ENCODE measurements at places on chromosomes 1 and 21.

GRCh38 chr1:8477166-8477982 is 159.5 kb downstream of the SLC45A1 start:
- H3K4me3 ChIP-seq: no peak overlapping the region
- DNase-seq: no peak
- no peak overlapping the region for H3K27ac ChIP-seq
- no peaks in the 10 kb centered on the region for H3K4me1 ChIP-seq

GRCh38 chr1:179774566-179774965 is 31.5 kb downstream of the FAM163A start:
- no peak overlapping the region for H3K4me3 ChIP-seq
- H3K4me1 ChIP-seq: no peaks in the 10 kb centered on the region
- no peaks in the 10 kb centered on the region for H3K27me3 ChIP-seq

- H3K36me3 ChIP-seq: no peaks in the 10 kb centered on the region
- peak; percentile 71 for DNase-seq
- H3K27me3 ChIP-seq: no peaks in the 10 kb centered on the region
- H3K27ac ChIP-seq: no peak overlapping the region
Observed at GRCh38 chr1:159798893-159799292, 3.3 kb upstream of the FCRL6 start.

DNA sequence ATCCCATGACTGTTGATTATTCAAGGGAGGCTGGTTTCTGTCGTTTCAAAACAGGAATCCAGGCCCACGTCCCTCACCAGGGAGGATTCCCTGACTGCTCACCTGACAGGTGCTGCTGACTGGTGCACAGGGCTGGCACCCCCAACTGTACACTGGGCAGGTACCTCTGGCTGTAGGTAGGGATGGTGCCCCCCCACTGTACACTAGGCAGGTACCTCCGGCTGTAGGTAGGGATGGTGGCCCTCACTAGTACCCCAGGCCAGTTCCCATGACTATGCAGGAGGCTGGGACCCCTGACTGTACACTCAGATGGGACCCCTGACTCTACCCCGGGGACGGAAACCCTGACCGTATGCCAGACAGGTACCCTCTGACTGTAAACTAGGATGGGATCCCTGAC is 33.6 kb upstream of the PDE9A start:
- H3K27ac ChIP-seq: no peak overlapping the region
- no peak overlapping the region for H3K4me3 ChIP-seq
- H3K27me3 ChIP-seq: no peaks in the 10 kb centered on the region
- DNase-seq: no peak
- peaks cover 11% of the 10 kb centered on the region for H3K4me1 ChIP-seq

DNA sequence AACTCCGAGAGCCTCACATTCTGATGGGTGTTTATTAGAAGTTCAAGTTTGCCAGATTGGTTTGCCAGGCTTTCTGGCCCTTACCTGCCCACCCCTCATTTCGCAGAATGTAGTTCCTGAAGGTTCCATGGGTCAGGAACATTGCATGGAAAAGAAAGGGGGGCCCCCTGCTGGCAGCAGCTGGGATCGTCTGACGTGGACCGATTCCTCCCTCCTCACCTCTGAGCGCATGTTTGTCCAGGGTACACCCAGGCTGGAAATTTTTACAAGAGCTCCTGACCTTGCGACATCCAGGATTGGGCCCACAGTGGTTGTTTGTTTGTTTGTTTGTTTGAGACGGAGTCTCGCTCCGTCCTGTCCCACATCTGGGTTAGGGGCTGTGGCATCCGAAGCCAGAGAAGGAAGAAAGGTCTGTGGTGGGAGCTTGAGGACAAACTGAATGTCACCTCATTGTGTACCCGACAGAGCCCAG is 126.0 kb upstream of the TMEM51 start:
- H3K4me1 ChIP-seq: peaks cover 16% of the 10 kb centered on the region
- no peaks in the 10 kb centered on the region for H3K27me3 ChIP-seq
- no peak overlapping the region for H3K4me3 ChIP-seq
- DNase-seq: peak; percentile 93
- peak overlapping the region; percentile 12 for H3K27ac ChIP-seq

DNA sequence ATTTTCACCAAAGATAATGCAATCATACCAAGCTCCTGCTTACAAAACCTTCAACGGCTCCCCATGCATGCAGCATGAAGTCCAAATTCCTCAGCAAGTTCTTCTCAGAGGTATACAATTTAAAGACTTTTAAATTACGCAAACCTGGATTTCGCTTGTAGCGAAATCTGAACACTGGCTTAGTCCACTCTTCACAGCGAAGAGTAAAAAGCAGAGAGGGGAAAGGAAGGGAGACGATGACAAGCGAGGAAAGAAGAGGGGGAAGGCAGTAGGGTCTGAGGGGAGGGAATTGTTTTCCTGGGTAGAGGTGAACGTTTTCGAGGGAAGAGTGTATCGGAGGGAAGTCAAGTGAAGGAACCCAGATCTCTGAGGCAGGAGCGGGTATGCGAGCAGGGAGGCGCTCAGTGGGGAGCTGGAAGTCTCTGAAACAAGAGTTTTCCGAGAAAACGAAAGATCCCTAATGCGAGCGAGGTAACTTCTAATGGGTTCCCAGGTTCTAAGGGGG is 790 bp downstream of the TESK2 start:
- H3K4me3 ChIP-seq: peak overlapping the region; percentile 87
- H3K27ac ChIP-seq: no peak overlapping the region
- H3K27me3 ChIP-seq: no peaks in the 10 kb centered on the region
- no peaks in the 10 kb centered on the region for H3K36me3 ChIP-seq

DNA sequence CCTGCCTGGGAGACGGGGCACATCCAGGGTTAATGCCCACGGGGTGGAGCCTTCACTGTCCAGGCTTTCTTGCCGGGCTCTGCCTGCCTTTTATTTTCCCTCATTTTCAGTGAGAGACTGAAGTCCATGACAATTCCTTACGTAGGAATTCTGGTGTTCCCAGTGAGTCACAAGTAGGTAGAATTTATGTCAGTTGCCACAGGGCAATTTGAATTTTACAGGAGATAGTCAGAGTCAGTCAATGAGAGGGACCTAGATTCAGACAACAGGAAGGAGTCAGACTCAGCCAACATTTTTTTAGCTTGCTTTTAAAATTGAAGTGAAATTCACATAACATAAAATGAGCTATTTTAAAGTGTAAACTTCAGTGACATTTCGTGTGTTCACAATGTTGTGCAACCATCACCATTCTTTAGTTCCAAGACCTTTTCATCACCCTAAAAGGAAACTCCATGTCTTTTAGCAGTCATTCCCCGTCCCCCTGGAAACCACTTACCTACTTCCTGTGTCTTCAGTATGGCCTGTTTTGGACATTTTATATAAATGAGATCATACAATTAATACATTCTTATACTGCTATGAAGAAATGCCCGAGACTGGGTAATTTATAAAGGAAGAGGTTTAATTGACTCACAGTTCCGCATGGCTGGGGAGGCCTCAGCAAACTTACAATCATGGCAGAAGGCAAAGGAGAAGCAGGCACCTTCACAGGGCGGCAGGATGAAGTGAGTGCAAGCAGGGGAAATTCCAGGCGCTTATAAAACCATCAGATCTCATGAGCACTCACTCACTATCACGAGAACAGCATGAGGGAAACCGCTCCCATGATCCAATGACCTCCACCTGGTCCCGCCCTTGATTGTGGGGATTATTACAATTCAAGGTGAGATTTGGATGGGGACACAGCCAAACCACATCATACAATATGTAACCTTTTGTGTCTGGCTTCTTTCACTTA is 14.6 kb downstream of the AJAP1 start:
- peak; percentile 53 for DNase-seq
- no peak overlapping the region for H3K4me3 ChIP-seq
- H3K27ac ChIP-seq: no peak overlapping the region
- H3K27me3 ChIP-seq: no peaks in the 10 kb centered on the region
- no peaks in the 10 kb centered on the region for H3K36me3 ChIP-seq

- no peak overlapping the region for H3K27ac ChIP-seq
- no peaks in the 10 kb centered on the region for H3K36me3 ChIP-seq
- DNase-seq: no peak
Observed at GRCh38 chr1:81340239-81340638, 460.5 kb upstream of the ADGRL2 start.

- no peak for DNase-seq
- peaks cover 7% of the 10 kb centered on the region for H3K4me1 ChIP-seq
- no peak overlapping the region for H3K4me3 ChIP-seq
Observed at GRCh38 chr1:59079434-59080140, 217.3 kb upstream of the FGGY start.

GRCh38 chr1:57599236-57599994 is 175.6 kb upstream of the DAB1 start:
- H3K36me3 ChIP-seq: no peaks in the 10 kb centered on the region
- DNase-seq: peak; percentile 44
- no peak overlapping the region for H3K4me3 ChIP-seq

DNA sequence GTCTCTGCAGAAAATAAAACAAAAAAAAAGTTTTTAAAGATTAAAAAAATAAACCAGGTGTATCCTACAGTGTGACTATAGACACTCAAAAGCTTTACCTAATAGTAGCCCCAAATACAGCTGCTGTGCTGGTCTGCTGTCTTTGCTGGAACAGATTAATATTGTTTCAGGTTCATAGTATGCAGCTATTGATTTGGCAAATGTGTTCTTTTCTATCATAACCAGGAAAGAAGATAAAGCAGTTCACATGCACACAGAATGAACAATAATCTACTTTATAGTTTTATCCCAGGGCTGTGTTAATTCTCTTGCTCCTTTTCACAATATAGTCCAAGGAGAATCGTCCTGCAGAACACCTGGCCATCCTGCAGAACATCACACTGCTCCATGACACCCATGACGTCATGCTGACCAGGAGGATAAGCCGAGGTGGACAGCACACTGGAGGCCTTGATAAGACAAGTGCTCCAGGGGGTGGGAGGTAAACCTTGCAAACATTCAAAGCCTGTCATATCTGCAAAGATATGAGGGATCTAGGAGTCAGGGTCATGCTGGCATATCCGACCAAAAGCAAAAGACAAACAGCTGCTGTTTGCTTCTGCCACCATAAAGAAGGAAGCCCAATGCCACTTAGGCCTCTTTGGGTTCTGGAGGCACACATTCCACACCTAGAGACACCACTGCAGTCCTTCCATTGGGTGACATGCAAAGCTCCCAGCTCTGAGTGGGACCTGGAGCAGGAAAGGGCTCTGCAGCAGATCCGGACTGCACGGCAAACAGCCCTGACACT is 86.1 kb upstream of the SLC2A1 start:
- peaks cover 8% of the 10 kb centered on the region for H3K4me1 ChIP-seq
- no peak overlapping the region for H3K4me3 ChIP-seq
- no peaks in the 10 kb centered on the region for H3K36me3 ChIP-seq
- H3K27ac ChIP-seq: no peak overlapping the region
- H3K27me3 ChIP-seq: no peaks in the 10 kb centered on the region
- peak; percentile 89 for DNase-seq

DNA sequence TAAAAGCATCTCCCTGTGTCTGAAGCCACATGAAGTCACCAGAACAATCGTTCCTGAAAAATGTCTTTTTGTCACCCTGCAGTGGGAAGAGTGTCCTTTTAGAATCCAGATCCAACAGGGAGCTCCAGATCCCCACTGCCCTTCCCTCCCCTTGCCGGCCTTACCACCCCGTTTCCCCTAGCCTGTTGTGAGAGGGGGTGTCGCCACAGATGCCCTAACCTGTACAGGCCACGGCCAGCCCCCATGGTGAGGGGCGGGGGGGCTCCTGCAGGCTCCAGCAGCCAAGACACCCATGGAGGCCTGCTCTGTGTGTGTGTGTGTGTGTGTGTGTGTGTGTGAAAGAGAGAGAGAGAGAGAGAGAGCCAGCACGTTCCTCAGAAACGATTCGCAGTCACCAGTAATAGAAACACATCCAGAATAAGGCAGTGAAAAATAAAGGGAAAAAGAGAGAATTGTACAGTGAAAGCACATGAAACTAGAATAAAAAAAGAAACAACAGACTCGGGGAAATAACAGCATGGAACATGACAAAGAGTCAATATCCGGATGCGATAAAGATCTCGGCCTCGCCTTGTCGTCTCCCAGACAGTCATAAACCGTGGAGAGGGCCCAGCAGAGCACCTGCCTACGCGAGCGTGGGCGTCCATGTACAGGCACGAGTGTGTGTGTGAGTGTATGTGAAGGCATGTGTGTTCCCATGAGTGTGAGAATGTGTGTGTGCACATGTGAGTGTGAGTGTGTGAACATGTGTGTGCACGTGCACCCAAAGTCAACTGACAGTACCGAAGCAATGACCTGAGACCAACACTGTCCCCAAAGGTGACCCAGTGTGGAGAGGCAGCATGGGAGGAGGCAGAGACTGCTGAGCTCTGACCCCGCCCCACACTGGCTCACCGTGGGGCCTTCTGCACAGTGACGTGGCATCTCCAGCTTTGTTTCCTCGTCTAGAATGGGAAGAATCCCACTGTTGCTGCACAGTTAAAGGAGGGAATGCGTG is 303.8 kb downstream of the NPHP4 start:
- H3K27ac ChIP-seq: no peak overlapping the region
- DNase-seq: no peak
- no peaks in the 10 kb centered on the region for H3K36me3 ChIP-seq
- no peak overlapping the region for H3K4me3 ChIP-seq

GRCh38 chr1:217574265-217574949 is 56.5 kb downstream of the GPATCH2 start:
- H3K27ac ChIP-seq: no peak overlapping the region
- H3K4me1 ChIP-seq: no peaks in the 10 kb centered on the region
- no peaks in the 10 kb centered on the region for H3K27me3 ChIP-seq
- DNase-seq: no peak
- H3K4me3 ChIP-seq: no peak overlapping the region
- H3K36me3 ChIP-seq: no peaks in the 10 kb centered on the region

- H3K4me3 ChIP-seq: no peak overlapping the region
- H3K27ac ChIP-seq: no peak overlapping the region
- H3K36me3 ChIP-seq: no peaks in the 10 kb centered on the region
Observed at GRCh38 chr1:25610822-25611630, 5.6 kb upstream of the MAN1C1 start.

DNA sequence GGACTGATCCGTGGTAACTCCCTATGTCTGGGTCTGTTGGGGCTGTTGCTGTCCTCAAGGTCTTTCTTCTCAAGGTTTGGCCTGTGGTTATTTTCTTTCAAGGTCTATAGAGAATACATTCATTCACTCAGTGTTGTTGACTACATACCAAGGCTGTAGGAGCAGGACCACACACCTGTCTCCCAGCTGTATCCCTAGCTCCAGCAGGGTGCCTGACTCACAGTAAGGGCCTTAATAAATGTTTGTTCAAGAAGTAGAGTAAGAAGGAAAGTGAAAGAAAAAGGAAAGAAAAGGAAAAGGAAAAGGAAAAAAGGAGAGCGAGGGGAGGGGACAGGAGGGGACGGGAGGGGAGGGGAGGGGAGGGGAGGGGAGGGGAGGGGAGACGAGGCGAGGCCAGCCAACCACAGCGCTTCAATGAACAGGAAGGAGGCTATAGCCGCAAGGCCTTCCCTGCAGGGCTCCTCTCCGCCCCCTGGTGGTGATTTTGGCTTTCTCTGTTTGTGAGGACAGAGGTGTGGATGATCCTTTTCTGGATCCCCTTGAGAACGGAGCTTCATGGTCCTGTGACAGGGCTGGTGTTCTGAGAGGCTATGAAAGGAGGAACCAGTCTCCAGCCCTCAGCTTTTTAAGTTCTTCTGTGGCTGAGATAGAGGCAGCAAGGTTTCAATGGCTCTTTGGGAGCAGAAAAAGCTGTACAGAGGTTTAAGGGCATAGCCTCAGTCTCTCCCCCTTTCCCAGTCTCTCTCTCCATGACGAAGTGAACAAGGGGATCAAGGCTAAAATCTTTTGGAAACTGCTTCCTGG is 30.6 kb upstream of the LCE5A start:
- no peaks in the 10 kb centered on the region for H3K27me3 ChIP-seq
- DNase-seq: peak; percentile 55
- no peaks in the 10 kb centered on the region for H3K36me3 ChIP-seq
- no peak overlapping the region for H3K27ac ChIP-seq
